CD4-positive, alpha-beta T cell treated with Interleukin-6 at 100 ng/mL for 8 hours (primary cell): ENCODE measurements at places on chromosomes 2 and 18.
A peak's percentile ranks its signal among the peaks of the same experiment; 100 is the strongest.

DNA sequence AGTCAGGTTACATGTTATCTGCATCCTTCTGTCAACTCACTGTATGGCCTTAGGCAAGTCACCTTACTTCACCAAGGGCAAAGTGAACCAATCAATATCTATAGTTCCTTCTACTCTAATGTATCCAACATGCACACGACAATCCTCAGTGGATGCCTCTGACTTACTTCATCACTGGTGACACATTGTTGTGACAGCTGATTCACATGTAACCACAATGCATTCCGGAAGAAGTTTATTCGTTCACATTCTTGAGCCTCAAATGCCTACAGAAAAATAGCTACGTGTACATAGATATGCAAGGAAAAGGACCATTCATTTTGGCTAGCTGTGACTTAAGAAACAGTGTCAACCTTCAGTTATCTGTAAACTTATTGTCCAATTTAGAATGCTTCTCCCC is 26.3 kb upstream of the EPG5 start:
- no peak for DNase-seq

DNA sequence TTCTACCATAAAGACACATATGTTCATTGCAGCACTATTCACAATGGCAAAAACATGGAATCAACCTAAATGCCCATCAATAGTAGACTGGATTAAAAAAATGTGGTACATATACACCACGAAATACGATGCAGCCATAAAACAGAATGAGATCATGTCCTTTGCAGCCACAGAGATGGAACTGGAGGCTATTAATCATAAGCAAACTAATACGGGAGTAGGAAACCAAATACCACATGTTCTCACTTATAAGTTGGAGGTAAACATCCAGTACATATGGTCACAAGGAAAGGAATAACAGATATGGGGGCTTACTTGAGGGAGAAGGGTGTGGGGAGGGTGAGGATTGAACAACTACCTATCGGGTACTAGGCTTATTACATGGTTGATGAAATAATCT is 7.7 kb downstream of the HMSD start:
- no peak for DNase-seq

DNA sequence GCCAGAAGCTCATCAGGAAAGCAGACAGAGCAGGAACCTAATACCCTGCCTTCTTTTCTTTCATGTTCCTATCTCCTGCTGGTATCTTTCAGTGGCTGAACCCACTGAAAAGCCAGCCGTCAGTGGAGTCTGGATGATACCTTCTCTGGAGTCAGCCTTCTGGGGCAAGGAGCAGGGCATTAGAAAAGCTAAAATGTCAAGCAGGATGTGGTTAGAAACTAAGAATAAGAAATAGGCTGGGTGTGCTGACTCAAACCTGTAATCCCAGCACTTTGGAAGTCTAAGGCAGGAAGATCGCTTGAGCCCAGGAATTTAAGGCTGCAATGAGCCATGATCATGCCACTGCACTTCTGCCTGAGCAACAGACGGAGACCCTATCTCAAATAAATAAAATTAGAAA is 642.0 kb upstream of the FSHR start:
- no peak for DNase-seq

DNA sequence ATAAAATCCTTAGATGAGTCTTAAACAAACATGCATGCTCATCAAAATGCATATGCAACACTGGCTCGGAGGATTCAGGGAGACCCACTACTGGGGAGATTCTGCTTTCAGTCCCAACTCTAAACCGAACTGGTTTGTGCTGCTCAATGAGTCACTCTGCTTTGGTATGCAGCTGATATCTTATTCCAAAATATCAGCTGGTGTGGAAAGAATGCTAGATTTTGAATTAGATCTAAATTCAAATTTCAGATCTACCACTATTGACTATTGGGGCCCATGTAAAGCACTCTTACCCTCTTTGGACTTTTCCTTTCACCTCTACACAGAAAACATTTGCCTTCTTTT is 39.2 kb upstream of the TTN start:
- DNase-seq, result no peak

DNA sequence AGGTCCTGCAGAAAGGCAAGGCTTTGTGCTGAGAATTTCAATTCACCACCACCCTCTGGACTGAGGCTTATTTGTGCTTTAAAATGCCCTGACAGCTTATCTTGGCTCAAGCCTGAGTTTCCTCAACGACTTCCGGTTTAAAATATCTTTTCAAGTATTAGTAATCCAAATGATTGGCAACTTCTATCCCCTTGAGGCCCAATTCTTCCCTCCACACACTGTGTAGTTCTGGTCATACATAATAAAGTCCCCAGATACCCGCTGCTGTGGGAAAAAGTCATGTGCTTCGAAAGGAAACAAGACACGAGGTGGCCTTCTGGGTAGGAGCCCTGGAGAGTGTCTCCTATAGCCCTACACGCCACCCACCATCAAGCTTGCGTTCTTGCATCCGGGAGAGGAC is 393.4 kb downstream of the ALK start:
- DNase-seq, result no peak

DNA sequence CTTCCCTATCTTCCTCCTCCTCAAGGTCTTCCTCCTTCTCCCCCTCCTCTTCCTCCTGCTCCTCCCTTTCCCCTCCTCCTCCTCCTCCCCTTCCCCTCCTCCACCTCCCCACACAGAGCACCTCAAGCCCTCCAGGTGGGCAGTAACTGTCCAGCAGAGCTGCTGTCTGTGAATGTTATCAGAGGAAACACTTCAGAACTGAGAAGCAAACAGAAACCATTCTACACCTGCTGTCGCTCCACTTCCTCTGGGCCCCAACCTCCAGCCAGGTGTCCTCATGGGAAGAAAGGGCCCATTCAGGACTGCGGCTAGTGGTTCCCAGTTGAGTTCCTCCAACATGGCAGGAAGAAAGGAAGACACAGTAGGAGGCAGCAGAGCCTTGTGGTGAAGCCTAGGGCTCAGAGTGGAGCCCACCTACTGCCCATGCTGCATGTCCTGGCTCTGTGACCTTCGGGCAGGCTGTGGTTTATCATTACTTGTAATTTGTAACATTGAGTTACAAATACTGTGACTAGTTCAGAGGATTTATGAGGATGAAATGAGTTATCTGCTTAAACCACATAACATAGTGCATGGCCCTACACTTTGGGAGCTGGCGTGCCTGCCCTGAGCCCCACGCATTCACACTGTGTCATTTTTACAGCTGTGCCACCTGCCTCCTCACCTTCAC is 165.9 kb upstream of the ID2 start:
- DNase-seq, result no peak

GRCh38 chr2:226169751-226170581 is 629.7 kb downstream of the IRS1 start:
- DNase-seq, result no peak

- no peak for DNase-seq
Observed at GRCh38 chr2:192379736-192380135, 185.0 kb upstream of the TMEFF2 start.

- DNase-seq, result peak; percentile 50
Observed at GRCh38 chr18:830315-830901, 18.4 kb upstream of the YES1 start.

- peak; percentile 77 for DNase-seq
Observed at GRCh38 chr2:225052703-225053102, 10.4 kb upstream of the DOCK10 start.

- DNase-seq, result no peak
Observed at GRCh38 chr2:208571764-208572131, 165.2 kb downstream of the PTH2R start.

- DNase-seq, result no peak
Observed at GRCh38 chr2:60522462-60522861, 31.0 kb downstream of the BCL11A start.

GRCh38 chr2:176494949-176495353 is 225.7 kb downstream of the MTX2 start:
- DNase-seq, result no peak

DNA sequence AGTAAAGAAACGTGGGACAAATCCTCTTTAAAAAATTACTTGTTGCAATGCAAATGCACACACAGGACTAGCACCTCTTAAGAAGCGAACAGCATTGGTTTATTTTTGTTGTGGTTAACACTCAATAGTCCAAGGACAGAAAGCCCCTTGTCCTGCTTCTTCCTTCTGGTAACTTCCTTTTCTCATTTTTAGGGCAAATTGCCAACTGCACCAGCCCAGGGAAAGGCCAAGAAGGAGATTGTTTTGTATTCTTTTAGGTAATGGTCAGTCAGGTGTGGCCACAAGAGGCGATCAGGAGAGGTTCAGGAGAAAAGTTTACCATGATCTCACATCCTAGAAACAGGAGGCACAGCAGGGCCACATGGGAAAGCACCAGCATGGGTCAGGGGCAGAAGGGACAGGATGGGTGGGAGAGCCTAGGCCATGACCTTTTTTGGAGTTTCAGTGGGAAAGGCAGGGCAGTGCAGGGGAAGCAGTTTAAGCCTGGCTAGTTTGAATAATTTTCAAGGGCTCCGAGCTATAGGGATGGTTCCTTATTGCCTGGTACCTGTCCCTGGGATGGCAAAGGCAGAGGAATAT is 73.0 kb downstream of the CHRNA1 start:
- no peak for DNase-seq

GRCh38 chr2:105235388-105236059 is 6.0 kb upstream of the GPR45 start:
- DNase-seq, result peak; percentile 18

DNA sequence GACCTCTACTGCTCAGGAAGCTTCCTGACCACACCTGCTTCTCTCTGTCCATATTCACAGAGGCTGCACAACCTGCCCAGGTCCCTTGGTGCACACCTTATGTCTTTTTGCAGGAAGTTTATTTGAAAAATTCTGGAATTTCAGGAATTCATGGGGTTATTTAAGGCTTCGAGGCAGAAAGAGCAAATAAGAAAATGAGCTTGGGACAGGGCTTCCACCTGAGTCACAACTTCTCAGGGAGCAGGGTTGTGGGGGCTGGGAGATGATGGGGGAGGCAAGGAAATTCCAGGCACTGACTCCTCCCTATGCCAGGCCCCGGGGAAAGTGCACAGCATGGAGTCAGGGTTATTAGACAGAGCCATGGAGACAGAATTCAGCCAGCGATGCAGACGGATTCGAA is 57.7 kb downstream of the INHBB start:
- DNase-seq, result no peak

DNA sequence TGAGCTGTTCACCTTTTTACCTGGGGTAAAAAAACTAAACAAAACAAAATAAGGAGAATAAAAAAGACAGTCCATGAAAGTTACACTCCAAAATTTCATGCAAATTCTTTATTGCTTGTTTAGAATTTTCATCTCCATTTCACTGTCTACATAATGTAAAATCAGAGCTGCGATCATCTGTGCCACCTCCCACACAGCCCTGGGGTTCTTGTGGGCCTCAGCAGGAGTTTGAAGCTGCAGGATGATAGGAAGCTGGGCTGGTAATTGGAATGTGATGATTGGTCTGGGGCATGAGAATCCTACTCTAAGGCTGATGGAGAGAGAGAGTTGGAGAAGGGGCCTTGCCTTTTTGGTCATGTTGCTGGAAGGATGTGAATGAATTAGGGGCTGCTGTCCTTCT is 4.2 kb upstream of the LHCGR start:
- DNase-seq, result no peak
